Activated CD8-positive, alpha-beta T cell treated with anti-CD3 and anti-CD28 coated beads for 36 hours (primary cell): ENCODE measurements at places on chromosomes 5 and 9. TPM values are rescaled to one million over a fixed set of nuclear protein-coding genes. Genes with fewer than 3 reads are reported as not detected.

GRCh38 chr5:166726406-166726805 lies 1565.0 kb upstream of the WWC1 start:
- no peak for DNase-seq

The MYOT gene
- not detected for total RNA-seq

The QRFP gene
- total RNA-seq, result not detected

The GLT6D1 gene
- total RNA-seq, result not detected

DNA sequence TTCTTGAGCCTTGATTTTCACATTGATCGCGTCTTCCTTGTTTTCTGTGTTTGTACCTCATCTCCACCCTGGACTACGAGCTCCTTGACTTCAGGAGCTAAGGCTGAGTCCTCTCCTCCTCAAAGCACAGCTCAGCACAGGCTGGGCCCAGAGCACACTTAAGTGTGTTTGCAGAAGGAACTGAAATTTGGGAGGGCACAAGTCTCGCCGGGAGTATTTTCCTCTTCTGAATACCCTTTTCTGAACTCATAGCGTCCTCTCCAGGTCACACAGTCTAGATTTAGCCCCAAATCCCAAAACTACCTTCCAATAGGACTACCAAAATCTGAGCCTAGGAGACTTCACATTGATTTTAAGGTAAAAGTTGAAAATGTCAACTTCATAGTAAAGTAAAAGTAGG lies 41.6 kb downstream of the TSTD2 start:
- no peak for DNase-seq

DNA sequence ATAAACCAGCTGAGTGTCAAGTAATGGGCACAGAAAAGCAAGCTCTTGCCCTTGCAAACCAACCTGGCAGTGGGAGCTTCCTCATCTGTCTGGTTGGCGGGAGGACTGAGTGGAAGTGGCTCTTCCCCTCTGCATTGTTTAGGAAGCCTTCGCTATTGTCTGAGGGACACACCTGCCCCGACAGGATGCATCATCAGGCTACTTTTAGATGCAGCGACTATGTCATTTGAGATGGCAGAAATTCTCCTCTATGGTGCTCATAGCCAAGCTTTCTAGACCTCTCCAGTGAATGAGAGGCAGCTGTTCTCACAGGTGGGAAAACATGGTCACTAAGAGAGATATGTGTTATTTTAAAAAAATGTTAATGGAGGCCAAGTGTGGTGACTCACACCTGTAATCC lies 104.0 kb downstream of the DOCK8 start:
- no peak for DNase-seq

DNA sequence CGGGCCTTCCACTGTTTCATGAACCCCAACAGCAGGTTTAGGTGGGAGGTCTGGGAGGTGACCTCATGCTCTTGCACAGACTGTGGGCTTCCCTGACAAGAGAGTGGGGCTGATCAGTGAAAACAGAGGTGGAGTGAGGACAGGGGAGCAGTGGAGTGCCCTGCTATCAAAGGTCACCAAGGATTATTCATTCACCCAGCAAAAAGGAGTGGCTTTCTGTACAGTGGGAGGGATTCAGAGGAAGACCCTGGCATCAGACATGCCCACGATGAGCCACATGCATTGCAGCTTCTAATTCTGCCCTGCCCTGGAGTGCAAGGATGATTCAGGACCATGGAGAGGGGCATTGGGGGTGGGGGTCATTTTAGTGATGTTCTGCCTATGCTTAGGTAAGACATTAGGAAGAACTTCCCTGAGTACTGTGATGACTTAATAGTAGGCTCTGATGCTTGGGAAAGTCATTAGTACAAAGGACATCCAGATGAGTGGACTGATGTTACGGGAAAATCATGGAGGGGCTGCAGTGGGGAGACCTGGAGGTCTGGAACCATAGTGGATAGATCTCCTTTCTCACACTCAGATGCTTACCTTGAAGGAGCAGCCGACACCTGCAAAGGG lies 12.8 kb downstream of the TRAF1 start:
- peak; percentile 66 for DNase-seq

- no peak for DNase-seq
These were observed 13.0 kb upstream of the NR5A1 start for GRCh38 chr9:124520206-124520596.

DNA sequence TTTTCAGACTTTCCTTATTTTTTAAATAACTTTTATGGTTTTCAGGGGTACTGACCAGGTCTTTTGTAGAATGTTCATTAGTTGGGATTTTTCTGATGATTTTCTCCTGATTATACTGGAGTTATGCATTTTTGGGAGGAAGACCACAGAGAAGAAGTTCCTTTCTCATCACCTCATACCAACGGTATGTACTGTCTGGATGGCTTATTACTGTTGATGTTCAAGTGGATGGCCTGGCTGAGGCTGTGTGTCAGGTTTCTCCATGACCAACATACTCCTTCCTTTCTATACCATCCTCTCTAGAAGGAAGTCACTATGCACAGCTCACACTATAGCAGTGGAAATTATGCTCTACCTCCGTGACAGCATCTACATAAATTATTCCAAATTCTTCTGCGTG lies 71.1 kb upstream of the NR3C1 start:
- DNase-seq, result no peak

GRCh38 chr5:128538000-128538249 lies at the start of gene FBN2:
Gene FBN2 (minus strand): TSS chr5:128538245. CDS start chr5:128537603, 642 bp downstream.
- DNase-seq, result no peak

GRCh38 chr5:119333421-119333851 lies 22.4 kb upstream of the TNFAIP8 start:
- peak; percentile 49 for DNase-seq

DNA sequence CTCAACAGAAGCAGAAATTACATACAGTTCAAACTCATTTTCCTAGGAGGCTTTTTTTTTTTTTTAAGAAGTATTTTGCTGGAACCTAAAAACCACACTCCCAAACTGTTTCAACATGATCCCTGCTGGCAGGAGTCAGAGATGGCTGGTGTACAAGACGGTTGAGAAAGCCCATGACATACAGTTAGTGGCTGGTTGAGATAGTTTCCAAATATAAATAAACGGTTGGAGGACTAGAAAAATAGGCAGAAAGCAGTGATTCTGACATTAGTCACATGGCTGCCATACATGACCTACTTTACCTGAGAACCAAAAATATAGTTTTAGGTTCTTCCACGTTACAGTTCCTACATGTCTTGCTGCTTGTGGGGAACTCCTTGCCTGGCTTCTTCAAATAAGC lies 31.7 kb upstream of the BASP1 start:
- no peak for DNase-seq

GRCh38 chr9:99451112-99451606 lies 229.1 kb downstream of the SEC61B start:
- DNase-seq, result no peak

- no peak for DNase-seq
These were observed 123.3 kb downstream of the ST8SIA4 start for GRCh38 chr5:100779669-100780375.

The CCIN gene
- not detected for total RNA-seq

DNA sequence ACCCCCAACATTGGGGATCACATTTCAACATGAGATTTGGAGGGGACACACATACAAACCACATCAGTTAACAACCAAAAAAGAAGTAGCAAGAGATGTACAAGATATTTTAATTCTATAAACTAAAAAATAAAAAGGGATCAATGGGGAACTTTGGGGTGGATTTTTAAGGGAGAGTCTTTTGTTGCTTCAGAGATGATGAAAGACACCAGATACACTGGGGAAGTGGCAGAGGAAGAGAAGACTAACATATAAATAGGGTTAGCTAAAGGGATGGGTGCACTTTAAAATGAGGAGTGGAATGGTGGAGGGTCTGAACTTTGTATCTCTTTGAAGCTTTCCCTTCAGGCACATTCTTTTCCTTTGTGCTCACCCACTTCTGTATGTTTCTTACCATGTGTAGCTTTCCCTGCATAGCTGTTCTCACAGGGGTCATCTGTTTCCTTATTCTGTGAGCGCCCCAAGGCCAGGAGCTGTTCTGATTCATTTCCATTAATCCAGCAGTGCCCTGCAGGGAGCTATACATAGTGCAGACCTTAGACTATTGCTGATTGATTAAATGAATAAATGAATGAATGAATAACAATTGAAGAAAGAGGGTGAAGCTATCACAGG lies 531.6 kb upstream of the KLF4 start:
- no peak for DNase-seq

- no peak for DNase-seq
These were observed 2253.1 kb upstream of the C9orf72 start for GRCh38 chr9:29826421-29826820.

DNA sequence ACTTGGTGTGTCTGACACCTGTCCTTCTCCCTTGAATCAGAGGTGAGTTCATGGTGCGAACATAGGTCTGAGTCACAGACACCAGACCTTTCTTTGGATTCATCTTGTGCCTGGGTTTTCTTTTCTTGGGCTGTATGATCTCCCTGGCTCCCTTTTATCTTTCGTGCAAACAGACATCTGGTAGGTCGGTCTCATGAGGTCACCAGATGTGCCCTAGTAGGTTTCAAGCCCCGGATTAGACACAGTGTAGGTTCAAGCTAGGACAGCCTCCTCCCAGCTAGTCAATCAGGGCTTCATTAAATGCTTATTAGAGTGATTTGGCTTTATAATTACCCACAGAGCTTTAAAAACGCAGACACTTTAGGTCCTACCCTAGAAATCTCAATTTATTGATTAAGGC lies 106.0 kb upstream of the MYO10 start:
- DNase-seq, result no peak

GRCh38 chr5:84685121-84685894 lies 300.6 kb upstream of the EDIL3 start:
- no peak for DNase-seq

The MAP1B gene
- 0.25 TPM for total RNA-seq

- DNase-seq, result peak; percentile 21
These were observed 175.1 kb downstream of the CCDC192 start for GRCh38 chr5:127878174-127878750.

The GPR21 gene
- total RNA-seq, result 0.45 TPM

GRCh38 chr5:139403418-139403786 lies 487 bp downstream of the SPATA24 start:
- no peak for DNase-seq

DNA sequence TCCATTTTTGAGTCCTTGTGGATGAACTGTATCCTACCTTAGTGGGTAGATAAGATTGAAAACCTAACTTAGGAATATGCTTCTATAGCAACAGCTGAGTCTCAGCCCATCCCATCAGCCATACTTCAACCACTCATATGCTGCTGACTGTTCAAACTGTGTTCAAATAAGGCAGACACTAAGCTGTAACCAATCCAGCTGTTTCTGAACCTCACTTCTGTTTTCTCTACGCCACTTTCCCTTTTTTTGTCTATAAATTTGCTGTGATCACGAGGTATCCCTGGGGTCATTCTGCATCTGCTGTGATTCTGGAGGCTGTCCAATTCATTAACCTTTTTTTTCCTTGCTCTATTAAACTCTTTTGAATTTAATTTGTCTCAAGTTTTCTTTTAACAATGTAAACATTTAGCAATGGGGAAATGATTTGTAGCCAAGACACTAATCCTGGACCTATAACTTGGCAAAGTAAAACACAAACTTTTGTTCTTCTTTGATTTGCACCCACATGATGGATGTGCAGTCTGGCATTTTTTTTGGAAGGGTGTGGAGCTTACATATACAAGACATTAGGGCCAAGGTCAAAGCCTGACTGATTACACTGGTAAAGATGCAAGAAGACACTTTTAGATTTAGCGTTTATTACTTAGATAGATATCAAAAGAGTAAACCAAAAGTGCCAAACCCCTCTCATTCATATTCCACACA lies 14.9 kb upstream of the SCGB3A2 start:
- no peak for DNase-seq

DNA sequence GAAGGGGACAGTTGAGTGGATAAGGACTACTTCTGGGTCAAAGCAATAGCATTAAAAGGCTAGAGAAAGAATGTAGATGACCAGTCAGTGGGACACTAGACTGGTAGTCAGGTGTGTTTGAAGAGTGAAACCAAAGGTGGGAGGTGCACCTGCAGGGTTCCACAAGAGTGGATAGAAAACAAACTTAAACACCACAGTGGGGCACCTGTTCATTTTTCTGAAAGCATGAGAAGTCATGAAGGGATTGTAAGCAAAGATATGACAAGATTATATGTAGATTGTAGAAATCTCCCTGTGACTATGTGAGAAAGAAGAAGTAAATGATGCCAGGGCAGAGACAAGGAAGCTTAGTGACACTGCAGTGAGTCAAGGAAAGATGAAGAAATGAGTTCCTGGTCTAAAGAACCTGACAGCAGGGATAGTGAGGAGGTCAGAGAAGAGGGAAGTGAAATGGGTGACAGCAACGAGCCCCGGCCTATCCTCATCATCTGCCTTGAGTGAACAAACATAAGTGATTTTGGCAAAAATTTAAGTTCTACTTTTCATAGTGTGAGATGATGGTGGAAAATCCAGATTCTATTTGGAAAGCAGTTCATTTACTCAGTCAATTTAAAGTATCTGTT lies 296.9 kb downstream of the TLE4 start:
- DNase-seq, result no peak

GRCh38 chr9:135498381-135499126 lies 1.9 kb upstream of the MRPS2 start:
- no peak for DNase-seq

GRCh38 chr5:138458384-138458783 lies 6.9 kb upstream of the EGR1 start:
- no peak for DNase-seq

DNA sequence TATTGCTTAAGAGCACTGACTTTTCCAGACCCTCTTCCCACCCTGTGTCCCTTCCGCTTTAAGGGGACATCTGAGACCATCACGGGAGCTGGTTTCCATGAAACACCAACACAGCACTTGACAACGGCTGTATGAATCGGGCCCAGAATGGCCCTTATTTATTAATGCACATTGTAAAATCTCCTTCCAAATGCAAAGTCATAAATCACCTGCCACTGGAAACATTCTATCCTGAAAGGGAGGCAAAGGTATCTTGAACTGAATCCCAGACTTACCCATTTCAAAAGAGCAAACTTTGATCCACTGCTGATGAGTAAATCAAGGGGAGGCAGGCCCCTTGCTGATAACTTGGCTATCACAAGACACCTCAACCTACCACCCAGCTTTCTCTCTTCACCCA lies 37.4 kb downstream of the SHB start:
- DNase-seq, result no peak

DNA sequence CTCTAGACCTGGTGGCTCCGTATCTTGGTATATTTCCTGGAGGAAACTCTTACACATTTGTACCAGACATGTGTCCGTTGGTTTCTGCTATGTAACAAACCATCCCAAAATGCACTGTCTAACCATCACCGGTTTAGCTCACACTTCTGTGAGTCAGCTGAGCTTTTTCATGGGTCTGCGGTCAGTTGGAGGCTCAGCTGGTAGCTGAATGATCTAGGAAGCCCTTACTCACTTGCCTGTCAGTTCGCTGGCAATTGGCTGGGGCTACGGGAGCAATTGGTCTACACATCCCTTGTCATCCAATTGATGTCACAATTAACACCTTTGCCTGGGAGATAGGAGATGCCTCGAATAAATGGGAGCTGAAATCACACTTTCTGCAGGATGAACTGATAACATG lies 11.6 kb upstream of the WHRN start:
- DNase-seq, result no peak

The MSX2 gene
- not detected for total RNA-seq

- no peak for DNase-seq
These were observed 582.6 kb downstream of the PSAT1 start for GRCh38 chr9:78879324-78880100.
